Stimulated activated CD8-positive, alpha-beta memory T cell treated with anti-CD3 and anti-CD28 coated beads, Interleukin-15, amount 100 ng/mL, for 4 hours (primary cell): ENCODE measurements at places on chromosomes 1 and 21.

DNA sequence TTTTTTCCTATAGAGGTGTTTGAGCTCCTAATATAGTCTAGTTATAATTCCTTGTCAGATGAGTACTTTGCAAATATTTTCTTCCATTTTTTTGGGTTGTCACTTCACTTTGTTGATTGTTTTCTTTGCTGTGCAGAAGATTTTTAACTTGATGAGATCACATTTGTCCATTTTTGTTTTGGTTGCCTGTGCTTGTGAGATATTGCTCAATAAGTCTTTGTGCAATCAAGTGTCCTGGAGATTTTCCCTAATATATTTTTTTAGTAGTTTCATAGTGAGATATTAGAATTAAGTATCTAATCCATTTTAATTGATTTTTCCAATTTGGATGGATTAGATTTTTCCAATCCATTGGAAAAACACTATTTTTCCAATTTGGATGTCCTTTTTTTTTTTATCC, 1395.5 kb downstream of the PLA2G4A start:
- no peak for DNase-seq

DNA sequence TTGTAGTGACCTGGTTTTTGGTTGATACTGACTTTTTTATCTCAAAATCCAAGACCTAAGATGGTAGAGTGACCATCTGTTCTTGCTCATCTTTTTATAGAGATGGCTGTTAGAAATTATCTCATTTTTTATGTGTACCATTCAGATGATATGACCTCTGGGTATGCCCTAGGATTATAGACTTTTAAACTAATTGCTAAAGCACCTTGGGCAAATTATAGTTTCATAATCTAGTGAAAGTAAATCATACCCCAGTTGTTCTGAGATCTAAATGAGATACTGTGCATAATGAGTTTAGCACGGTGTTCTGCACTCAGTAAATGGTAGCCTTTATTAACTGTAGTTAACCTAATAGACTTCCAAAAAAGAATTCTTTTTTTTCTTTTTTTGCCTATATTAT, 182.6 kb upstream of the L1TD1 start:
- DNase-seq, result no peak

- no peak for DNase-seq
Measured at GRCh38 chr1:27391511-27392095, 819 bp upstream of the GPR3 start.

- DNase-seq, result no peak
Measured at GRCh38 chr21:39648879-39649278, 36.1 kb downstream of the B3GALT5 start.

DNA sequence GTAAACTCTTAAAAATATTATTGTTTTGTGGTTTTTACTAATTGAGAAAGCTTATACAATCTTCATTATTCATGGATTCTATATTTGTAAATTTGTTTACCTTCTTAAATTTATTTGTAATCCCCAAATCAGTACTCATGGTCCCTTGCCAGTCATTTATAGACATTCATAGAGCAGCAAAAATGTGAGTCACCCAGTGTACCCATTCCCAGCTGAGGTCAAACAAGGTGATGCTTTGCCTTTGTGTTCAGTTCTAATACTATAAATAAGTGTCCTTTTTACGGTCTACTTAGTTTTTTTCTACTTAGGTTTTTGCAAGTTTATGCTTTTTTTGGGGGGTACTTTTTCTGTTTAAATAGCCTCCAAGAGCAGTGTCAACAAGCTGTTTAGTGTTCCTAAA, 36.1 kb downstream of the SORT1 start:
- no peak for DNase-seq
